ENCODE measurements at places on chromosomes 12 and 14.

GRCh38 chr14:104291123-104292000 is 153.0 kb downstream of the KIF26A start:
- DNase-seq: no peak

DNA sequence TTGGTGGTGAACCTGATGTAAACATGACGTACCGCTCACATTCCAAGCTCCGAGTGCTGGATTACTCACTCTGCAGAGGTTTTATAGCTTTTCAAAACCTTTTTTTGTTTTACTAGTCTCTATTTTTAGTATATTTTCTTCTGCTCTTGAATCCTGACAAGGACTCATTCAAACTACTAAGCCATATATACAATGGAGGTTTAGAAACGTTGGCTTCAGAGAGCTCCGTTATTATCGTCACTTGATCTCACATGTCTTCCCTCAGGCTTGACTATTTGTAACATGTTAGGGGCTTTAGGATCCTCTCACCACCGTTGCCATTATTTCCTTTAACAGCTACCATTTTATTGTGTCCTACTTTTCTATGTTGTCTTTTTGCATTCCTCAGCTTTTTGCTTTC is 1321.5 kb upstream of the FLRT2 start:
- DNase-seq: no peak

- DNase-seq: no peak
These were observed 3.2 kb downstream of the BICDL1 start for GRCh38 chr12:119992129-119992705.

- no peak for DNase-seq
These were observed 10.1 kb downstream of the KRT80 start for GRCh38 chr12:52181746-52182145.

DNA sequence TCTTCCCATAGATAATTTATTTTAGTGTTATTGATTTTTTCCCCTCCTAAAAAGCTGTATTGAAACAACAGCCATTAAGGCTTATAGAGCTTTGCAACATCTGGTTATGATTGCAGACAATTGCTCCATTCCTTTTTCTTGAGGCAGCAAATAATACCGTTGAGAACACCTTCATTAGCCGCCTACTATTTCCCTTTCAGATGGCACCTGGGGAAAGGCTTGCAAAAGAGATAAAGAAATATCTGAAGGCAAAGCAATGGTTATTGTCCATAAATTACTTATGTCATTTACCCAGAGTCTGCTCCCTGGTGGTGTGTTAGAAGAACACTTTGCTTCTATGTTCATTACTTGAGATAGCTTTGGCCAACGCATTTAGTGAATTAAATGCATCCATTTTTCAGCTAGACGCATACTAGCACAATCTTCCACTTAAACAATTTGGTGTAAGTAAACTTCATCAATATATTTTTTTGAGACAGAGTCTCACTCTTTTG is 377.8 kb downstream of the KCNH5 start:
- DNase-seq: no peak

DNA sequence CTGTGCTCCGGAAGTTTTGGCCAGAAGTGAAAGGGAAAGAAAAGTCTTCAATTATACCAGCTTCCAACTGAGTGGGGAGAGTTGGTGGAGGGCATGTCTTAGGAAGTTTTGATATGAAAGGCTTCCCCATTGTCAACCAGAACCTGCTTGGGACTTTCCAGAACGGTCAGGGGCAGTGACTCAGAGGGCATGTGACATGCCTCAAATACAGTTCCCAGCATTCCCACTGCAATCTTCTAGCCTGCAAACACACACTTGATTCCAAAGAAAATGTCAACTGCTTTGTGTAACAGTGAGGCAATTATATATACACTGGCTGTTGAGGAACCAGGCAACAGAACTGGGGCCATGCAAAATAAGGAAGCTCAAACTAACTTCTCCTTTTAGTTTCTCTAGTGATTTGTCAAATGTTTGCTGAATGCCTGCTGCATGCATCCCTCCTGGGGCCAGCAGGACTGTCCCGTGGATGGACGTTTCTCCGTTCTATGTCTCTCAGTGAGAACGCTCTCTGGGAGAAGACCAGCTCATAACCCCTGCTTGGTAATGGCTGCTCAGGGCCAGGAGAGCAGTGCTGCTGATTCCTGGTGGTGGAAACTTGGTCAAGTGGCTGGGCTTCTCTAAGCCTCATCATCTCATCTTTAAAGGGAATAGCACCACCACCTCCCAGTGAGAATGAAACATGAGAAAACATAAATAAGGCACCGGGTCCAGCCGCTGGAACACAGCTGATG is 18.3 kb downstream of the SLC25A47 start:
- no peak for DNase-seq

- DNase-seq: no peak
These were observed 91.6 kb upstream of the VRK1 start for GRCh38 chr14:96705422-96706092.

GRCh38 chr14:77299771-77300170 is 20.9 kb downstream of the POMT2 start:
- no peak for DNase-seq

- no peak for DNase-seq
These were observed 77.6 kb downstream of the SCAF11 start for GRCh38 chr12:45912774-45913173.

GRCh38 chr12:101919447-101919846 is 42.1 kb downstream of the DRAM1 start:
- DNase-seq: no peak

DNA sequence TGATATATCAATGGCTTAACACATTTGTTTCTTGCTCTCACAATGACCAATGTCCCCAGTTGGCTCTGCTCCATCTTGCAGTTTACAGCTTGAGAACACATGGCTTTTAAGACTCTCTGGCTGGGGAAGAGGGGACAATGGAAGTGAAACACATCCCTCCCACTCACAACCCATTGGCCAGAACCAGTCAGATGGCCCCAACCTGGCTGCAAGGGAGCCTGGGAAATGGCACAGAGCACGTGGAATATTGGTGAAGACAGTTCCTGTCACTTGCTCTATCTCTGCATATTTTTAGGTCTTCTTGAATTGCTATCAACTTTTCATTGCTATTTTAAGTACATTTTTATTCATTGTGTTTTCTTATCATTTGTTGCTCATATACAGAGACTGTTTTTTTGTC is 345.4 kb downstream of the MED13L start:
- no peak for DNase-seq

- DNase-seq: no peak
These were observed 156.3 kb downstream of the ZFP36L1 start for GRCh38 chr14:68636597-68636996.

GRCh38 chr12:3420693-3421092 is 70.3 kb upstream of the PRMT8 start:
- DNase-seq: no peak

DNA sequence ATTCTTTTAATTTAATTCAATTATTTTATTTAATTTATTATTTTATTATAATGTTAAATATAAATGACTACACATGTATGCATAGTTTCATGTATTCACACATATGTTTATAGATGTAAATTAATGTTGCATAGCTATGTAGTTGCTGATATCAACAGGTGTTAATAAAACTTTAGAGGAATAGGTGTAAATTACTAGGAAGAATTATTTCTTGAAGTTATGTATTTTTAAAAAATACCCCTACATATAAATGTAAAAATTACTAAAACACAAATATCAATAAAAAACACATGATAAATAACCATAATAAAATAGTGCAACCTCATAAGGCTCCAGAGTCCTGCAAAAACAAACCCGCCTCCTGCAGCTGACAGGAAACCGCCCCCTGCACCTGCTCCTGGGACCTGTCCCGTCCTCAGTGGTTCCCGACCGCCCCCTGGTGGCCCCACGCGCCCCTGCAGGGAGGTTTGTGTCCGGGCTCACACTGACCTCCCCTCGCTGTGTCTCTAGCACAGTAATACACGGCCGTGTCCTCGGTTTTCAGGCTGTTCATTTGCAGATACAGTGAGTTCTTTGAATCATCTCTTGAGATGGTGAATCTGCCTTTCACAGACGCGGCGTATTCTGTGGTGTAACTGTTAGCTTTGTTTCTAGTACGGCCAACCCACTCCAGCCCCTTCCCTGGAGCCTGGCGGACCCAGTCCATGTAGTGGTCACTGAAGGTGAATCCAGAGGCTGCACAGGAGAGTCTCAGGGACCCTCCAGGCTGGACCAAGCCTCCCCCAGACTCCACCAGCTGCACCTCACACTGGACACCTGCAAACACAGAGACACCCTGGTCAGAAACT is 1264.0 kb downstream of the TMEM121 start:
- peak; percentile 43 for DNase-seq

DNA sequence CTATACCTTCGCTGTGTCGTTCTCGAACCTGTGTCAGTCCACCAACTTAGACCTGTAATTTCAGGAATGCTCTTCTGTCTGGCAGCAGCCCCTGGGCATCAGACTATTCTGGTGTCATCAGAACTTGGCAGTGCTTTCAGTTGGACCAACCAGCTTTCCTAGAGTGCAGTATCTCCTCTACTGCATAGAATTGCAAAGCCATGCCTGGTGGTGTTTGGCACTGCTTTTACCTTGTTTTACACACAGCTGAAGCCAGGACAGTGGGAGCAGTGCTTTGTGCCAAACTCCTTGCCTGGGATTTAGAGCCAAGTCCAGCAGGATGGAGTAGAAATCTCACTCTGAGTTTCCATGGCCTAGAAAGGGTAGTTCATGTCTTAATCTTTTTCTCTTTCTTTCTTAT is 1.5 kb downstream of the FLVCR2 start:
- no peak for DNase-seq

GRCh38 chr14:99603471-99604277 is at the start of gene CCDC85C:
Gene CCDC85C, minus strand, starts transcription at chr14:99604207. Its CDS starts 248 bp downstream, at chr14:99603959.
- DNase-seq: peak; percentile 30

DNA sequence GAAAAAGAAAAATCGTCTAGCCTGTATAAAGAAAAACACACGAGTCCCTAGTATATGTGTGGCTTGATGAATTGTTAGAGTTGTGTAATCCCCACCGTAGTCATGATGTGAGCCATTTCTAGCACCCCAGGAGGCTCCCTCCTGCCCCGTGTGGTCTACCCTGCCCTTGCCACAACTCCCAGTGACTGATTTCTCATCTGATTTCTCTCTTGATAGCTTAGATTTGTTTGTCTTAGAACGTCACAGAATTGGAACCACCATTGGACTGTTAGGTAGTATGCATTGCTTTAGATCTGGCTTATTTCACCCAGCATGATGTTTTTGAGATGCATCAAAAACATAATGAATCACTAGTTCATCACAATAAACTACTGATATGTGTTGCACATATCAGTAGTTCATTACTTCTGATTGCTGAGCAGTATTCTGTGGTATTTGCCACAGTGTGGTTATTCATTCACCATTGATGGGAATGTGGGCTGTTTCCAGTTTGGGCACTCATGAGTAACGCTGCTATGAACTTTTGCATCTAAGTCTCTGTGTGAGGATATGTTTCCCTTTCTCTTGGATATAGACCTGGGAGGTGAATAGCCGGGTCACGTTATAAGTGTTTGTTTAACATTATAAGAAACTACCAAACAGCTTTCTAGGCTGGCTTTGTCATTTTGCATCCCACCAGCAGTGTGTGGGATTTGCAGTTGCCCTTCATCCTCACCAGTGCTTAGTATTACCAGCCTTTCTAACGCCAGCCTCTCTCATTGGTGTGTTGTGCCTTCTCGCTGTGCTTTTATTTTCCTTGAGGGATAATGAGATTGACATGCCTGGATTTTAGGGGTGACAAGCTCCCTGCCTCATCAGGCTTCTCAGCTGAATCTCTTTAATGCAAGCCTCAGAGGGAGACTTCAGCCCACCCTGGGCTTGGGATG is 31.9 kb upstream of the NCOR2 start:
- DNase-seq: no peak

DNA sequence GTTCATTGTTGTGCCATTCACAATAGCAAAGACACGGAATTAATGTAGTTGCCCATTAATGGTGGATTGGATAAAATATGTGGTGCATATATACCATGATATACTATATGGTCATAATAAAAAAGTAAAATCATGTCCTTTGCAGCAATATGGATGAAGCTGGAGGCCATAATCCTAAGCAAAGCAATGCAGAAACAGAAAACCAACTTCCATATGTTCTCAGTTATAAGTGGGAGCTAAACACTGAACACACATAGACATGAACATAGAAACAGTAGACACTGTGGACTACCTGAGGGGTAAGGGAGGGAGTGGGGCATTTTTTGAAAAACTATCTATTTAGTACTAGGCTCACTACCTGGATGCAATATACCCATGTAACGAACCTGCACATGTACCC is 3.0 kb upstream of the ERP27 start:
- DNase-seq: no peak

DNA sequence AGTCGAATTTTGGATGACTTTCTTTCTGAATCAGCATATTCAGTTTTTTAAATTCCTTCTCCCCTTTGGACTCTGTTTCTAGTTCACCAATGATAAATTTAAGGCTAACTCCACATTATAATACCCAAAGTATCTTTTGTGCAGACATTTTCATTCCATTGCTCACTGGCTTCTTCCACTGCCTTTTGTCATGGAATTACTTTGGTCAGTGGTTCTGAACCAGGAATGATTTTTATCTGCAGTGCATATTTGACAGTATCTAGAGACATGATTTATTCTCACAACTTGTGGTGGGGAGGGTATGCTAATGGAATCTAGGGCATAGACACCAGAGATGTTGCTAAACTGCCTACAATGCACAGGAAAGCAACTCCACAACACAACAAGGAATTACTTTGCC is 234.4 kb upstream of the PRKD1 start:
- DNase-seq: no peak

DNA sequence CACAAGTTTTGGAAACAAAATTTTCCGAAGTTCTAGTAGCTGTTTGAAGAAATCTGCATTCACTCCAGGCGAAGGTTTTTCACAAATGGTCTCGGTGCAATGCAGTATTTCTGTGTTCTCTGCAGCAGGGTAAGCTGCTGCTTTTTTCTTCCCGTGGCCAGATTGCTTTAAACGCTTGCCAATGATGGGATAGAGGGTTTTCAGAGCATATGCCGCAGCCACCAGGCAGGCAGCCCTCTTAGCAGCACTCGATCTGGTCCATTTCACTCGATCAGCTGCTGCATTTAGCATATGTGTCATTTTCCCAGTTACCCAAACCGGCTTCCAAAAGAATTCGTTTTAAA is 315 bp downstream of the ABCD2 start:
- DNase-seq: no peak

DNA sequence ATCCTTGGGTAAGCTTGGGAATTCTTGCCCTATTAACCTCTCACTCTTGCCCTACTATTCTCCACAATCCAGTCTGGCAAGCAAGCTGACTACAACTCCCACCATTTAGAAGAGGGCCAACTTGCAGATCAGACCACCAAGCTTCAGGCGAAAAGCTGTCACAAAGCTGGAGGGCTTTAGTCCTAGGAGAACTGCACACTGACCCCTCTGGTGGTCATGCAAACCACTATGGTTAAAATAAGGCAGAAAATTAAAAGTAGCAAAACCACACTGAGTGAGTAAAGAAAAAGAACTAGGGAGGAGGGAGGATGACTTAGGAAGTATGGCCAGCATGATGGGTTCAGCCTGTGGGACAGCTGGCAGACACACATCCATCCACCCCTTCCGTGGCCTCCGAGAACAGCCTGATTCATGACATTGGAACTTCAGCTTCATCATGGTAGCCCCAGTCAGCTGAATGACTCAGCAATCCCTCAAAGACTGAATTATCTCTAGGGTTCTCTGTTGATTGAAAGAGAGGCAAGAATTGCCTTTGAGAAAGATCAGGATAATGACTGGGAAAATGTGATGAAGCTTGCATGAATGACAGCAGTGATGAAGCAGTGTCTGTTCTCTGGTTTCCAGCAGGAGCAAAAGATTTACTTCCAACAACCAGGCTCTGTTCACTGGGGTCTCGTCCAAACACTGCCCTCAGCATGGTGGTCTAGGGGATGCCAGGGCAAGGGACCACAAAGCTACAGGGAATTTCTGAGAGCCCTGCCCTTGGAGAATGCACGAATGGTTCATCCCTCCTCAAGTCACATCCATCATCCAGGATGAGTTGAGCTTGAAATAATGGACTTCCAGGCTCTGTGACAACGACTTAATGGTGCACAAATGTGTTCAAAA is 24.4 kb downstream of the PITPNM2 start:
- no peak for DNase-seq
